Activated naive CD8-positive, alpha-beta T cell treated with anti-CD3 and anti-CD28 coated beads for 36 hours (primary cell): ENCODE measurements at places on chromosomes 12 and 14. TPM values are rescaled to one million over a fixed set of nuclear protein-coding genes. Genes with fewer than 3 reads are reported as not detected.
A peak's percentile ranks its signal among the peaks of the same experiment; 100 is the strongest.

Gene MYH6
- total RNA-seq = not detected

Gene PSMC1
- total RNA-seq = 130 TPM

Gene CCDC184
- total RNA-seq = 0.33 TPM

Gene SLC39A2
- total RNA-seq = 0.54 TPM

Gene CCDC88C
- total RNA-seq = 56.7 TPM

Gene KLRB1
- not detected for total RNA-seq

Gene KCNA5
- total RNA-seq = not detected

Gene SLCO1C1
- total RNA-seq = not detected

Gene CLEC1A
- total RNA-seq = not detected

- H3K36me3 ChIP-seq = peaks cover 2% of the 10 kb centered on the region
- H3K27ac ChIP-seq = peak overlapping the region; percentile 23
- peak; percentile 12 for DNase-seq
- H3K4me1 ChIP-seq = peaks cover 22% of the 10 kb centered on the region
Observed at GRCh38 chr14:92280554-92281262, 42.3 kb upstream of the SLC24A4 start.

- no peaks in the 10 kb centered on the region for H3K36me3 ChIP-seq
- no peaks in the 10 kb centered on the region for H3K27me3 ChIP-seq
- H3K4me3 ChIP-seq = peak overlapping the region; percentile 59
- DNase-seq = no peak
- peak overlapping the region; percentile 25 for H3K27ac ChIP-seq
Observed at GRCh38 chr14:21191261-21191808, 35.5 kb upstream of the OR5AU1 start.

DNA sequence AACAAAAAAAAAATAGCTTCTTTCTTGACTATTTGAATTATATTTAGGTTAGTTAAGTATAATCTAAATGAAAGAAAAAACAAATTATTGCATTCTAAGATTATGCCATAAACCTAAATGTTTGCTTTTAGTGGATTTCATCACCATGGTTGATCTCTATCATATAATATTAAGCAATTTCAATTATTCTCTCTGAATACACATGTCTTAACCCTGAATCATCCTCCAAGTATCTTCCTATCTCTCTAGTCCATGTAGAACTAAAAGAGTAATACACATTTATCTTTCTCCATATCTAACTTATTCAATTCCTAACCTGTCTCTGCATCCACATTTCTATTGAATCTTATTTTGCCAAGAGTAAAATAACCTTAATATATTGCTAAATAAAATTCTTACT, 59.6 kb downstream of the PPFIA2 start:
- no peak overlapping the region for H3K4me3 ChIP-seq
- H3K27me3 ChIP-seq = peaks cover 5% of the 10 kb centered on the region
- H3K4me1 ChIP-seq = no peaks in the 10 kb centered on the region
- no peak for DNase-seq
- no peaks in the 10 kb centered on the region for H3K36me3 ChIP-seq
- H3K27ac ChIP-seq = no peak overlapping the region

- H3K36me3 ChIP-seq = no peaks in the 10 kb centered on the region
- no peaks in the 10 kb centered on the region for H3K27me3 ChIP-seq
- H3K4me3 ChIP-seq = no peak overlapping the region
- no peak overlapping the region for H3K27ac ChIP-seq
Observed at GRCh38 chr12:9588749-9589148, 19.0 kb downstream of the KLRB1 start.

DNA sequence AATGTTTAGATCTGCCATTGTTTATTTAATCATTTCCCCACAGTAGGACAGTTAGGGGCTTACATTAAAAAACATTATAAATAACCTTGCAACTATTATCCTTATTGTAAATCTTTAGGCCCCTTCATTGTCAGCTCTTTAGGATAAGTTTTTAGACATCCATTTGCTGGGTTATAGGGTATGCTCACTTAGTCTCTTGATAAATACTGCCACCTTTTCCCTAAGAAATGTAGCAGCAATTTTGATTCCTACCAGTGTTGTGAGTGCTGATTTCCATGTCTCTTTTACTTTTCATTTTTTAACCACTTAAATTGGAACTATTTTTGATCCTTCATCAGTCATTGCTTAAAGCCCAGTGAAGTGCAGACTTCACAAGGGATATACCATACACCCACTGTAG, 94.4 kb downstream of the AVPR1A start:
- no peak overlapping the region for H3K4me3 ChIP-seq
- no peak for DNase-seq
- no peaks in the 10 kb centered on the region for H3K4me1 ChIP-seq
- H3K27ac ChIP-seq = no peak overlapping the region
- H3K27me3 ChIP-seq = peaks cover 8% of the 10 kb centered on the region

GRCh38 chr12:114904254-114905003, 220.5 kb upstream of the TBX3 start:
- peaks cover 2% of the 10 kb centered on the region for H3K27me3 ChIP-seq
- no peaks in the 10 kb centered on the region for H3K4me1 ChIP-seq
- no peak overlapping the region for H3K27ac ChIP-seq
- H3K36me3 ChIP-seq = no peaks in the 10 kb centered on the region
- DNase-seq = no peak
- H3K4me3 ChIP-seq = no peak overlapping the region

- peaks cover 5% of the 10 kb centered on the region for H3K4me1 ChIP-seq
- no peaks in the 10 kb centered on the region for H3K27me3 ChIP-seq
- no peak overlapping the region for H3K4me3 ChIP-seq
- no peak for DNase-seq
- no peak overlapping the region for H3K27ac ChIP-seq
- H3K36me3 ChIP-seq = no peaks in the 10 kb centered on the region
Observed at GRCh38 chr14:32366256-32366879, 37.3 kb downstream of the AKAP6 start.

GRCh38 chr12:98594050-98594835, 757 bp downstream of the SLC25A3 start:
- peak; percentile 24 for DNase-seq
- H3K36me3 ChIP-seq = peaks cover 45% of the 10 kb centered on the region
- H3K27ac ChIP-seq = peak overlapping the region; percentile 97

DNA sequence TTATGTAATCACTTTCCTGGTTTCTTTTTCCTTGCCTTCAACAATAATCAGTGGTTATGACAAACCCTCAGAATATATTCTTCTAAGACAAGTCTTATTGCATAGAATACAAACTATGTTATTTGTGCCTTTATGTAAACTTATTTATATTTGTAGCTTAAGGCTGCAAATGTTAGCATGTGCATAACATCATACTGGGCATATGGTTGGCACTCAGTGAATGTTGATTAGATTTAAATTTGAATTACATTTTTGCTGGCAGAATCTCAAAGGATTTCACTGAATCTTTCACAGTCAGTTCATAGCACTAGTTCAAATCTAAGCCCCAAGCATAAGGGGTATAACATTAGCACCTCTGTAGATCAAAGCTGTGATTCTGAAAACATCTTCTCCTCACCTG, 113.2 kb upstream of the AEBP2 start:
- H3K4me3 ChIP-seq = no peak overlapping the region
- H3K36me3 ChIP-seq = peaks cover 2% of the 10 kb centered on the region
- H3K27me3 ChIP-seq = no peaks in the 10 kb centered on the region
- DNase-seq = no peak
- no peaks in the 10 kb centered on the region for H3K4me1 ChIP-seq

- DNase-seq = no peak
- H3K4me3 ChIP-seq = no peak overlapping the region
- H3K36me3 ChIP-seq = no peaks in the 10 kb centered on the region
Observed at GRCh38 chr14:90795744-90796143, 20.5 kb downstream of the TTC7B start.

GRCh38 chr12:63945777-63946176, 101.3 kb downstream of the SRGAP1 start:
- no peak for DNase-seq
- no peak overlapping the region for H3K4me3 ChIP-seq
- no peaks in the 10 kb centered on the region for H3K4me1 ChIP-seq
- H3K27me3 ChIP-seq = no peaks in the 10 kb centered on the region
